ENCODE measurements at places on chromosomes 7 and 10. TPM values are rescaled to one million over a fixed set of nuclear protein-coding genes. Genes with fewer than 3 reads are reported as not detected.

DNA sequence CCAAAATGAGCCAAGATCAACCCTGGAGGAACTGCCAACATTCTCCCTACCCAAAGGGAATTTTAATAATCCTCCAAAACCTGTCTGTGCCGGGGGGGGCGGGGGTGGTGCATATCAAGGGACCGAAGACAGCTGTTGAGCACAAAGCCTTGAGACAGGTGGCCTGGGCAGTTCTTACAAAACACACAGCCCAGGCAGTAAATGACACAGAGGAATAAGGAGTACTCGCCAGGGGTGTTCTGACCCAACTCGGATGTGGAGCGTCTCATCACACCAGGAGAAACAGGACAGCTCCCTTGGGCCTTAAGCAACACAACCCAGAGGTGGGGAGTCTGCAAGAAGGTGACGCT is 35.6 kb downstream of the PLAC9 start:
- no peak for DNase-seq

The HKDC1 gene
- total RNA-seq = not detected

DNA sequence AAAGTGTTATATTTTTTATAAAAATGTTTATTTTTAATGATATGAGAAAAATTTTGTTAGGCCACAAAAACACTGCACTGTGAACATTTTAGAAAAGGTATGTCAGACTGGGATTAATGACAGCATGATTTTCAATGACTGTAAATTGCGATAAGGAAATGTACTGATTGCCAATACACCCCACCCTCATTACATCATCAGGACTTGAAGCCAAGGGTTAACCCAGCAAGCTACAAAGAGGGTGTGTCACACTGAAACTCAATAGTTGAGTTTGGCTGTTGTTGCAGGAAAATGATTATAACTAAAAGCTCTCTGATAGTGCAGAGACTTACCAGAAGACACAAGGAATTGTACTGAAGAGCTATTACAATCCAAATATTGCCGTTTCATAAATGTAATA is 64.8 kb upstream of the CAPZA2 start:
- DNase-seq = peak; percentile 22

- peak; percentile 82 for DNase-seq
Measured at GRCh38 chr10:59907918-59908807, 1.8 kb upstream of the CCDC6 start.

The CACNB2 gene
- total RNA-seq = not detected

GRCh38 chr10:65470986-65471385 is 1454.8 kb upstream of the LRRTM3 start:
- no peak for DNase-seq
